ENCODE measurements at places on chromosomes 2 and 18.
A peak's percentile ranks its signal among the peaks of the same experiment; 100 is the strongest.

GRCh38 chr2:71226096-71226964, 573 bp downstream of the PAIP2B start:
- DNase-seq = peak; percentile 62

DNA sequence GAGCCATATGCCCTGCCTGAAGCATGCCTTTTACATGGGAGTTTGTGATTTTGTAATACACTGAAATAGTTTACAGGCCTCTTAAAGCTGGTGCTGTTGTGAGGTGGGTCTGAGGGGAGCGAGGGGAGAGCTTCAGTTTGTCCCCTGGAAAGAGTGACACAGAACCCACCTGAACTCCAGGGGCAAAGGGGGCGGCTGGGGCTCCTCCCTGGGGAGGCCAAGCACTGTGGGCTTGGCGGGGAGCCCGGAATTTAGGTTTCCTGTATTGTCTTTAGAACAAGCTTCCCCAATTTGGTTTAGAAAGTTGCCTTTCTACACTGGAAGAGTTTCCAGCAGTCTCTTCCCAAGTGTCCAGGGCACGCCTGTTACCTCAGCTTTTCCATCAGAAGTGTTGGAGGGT, 75.7 kb downstream of the VAPA start:
- DNase-seq = no peak

DNA sequence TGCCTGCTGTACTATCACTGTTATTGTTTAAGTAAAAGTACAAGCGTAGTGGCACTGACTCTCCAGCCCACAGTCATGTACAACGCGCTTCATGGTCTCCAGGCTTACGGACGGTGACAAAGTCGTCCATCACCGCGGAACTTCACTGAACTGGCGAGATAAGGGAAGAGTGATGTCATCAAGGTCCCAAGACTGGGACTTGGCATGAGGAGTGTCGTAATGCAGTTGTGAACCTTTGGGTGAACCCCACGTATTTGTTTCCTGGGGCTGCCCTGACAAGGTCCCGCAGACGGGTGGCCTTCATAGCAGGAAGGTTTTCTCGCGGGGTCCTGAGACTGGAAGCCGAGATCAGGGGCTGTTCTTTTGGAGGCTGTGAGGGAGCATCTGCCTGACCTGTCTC, 17.3 kb downstream of the NFATC1 start:
- DNase-seq = no peak

DNA sequence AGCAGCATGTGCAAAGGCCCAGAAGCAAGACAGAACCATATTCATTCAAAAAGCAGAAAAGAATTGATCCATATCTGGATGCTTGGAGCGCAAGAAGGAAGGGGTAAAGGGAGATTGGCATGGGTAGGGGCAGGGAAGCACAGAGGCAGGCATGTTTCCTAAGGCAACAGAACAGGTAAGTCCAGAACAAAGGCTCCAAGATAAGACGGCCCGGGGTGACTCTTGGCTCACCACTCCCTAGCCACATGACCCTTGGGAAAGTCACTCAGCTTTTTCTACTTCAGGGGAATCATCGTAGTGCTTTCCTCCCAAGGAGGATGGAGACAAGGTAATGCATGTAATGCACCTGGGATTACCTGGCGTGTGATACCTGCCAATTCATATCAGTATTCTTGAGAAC, 37.7 kb upstream of the ST3GAL5 start:
- no peak for DNase-seq

GRCh38 chr2:216553093-216553478, 54.4 kb downstream of the RPL37A start:
- peak; percentile 33 for DNase-seq

DNA sequence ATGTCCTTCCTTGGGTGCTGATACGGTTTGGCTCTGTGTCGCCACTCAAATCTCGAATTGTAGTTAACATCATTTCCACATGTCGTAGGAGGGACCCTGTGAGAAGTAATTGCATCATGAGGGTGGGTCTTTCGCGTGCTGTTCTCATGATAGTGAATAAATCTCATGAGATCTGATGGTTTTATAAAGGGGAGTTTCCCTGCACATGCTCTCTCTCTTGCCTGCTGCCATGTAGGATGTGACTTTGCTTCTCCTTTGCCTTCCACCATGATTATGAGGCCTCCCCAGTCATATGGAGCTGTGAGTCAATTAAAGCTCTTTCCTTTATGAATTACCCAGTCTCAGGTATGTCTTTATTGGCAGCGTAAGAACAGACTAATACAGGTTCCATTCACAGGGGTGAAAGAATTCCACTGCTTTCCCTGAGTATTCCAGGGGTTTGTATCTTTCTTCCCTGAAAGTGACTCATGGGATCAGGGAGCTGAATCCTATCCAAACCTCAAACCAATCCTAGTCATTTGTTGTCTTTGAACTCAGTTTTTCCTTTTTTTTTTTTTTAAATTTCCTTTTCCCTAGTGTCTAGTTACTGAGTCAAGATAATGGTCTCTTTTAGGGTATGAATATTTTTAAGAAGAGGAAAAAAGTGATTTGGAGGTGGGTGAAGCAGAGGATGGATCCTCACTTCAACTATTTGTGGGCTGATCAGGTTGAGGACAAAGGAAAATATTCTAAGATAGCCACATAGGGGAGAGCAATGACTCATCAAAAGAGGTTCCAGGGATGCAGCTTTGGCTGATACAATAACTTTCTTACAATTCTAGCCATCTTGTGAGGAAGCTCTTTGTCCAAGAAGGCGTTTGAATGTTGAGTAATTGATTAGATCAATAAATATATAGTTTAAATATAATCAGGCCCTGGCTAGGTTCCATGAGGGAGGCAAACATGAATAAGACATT, 19.5 kb upstream of the KCNE4 start:
- no peak for DNase-seq

- DNase-seq = no peak
These were observed 31.9 kb upstream of the SNED1 start for GRCh38 chr2:240966457-240966905.

DNA sequence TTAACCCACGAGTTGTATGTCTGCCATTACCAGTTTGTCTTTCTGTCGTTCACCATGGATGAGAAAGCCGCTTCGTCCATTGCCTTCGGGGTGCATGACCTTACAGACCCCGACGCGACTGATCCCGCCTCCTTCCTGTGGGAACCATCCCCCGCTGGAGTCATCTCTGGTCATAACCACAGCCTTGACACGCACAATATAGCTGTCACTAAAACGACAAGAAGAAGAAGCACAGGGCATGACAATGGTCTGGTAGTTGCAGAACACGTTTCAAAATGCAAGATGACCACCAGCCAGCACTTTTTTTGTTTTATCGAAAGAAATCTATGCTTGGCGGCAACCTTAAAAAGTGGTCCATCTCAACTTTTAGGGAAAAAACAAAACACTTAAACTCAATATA, 87.7 kb downstream of the SPRED2 start:
- peak; percentile 20 for DNase-seq

GRCh38 chr2:218368150-218368528, 11.5 kb downstream of the CATIP start:
- no peak for DNase-seq

DNA sequence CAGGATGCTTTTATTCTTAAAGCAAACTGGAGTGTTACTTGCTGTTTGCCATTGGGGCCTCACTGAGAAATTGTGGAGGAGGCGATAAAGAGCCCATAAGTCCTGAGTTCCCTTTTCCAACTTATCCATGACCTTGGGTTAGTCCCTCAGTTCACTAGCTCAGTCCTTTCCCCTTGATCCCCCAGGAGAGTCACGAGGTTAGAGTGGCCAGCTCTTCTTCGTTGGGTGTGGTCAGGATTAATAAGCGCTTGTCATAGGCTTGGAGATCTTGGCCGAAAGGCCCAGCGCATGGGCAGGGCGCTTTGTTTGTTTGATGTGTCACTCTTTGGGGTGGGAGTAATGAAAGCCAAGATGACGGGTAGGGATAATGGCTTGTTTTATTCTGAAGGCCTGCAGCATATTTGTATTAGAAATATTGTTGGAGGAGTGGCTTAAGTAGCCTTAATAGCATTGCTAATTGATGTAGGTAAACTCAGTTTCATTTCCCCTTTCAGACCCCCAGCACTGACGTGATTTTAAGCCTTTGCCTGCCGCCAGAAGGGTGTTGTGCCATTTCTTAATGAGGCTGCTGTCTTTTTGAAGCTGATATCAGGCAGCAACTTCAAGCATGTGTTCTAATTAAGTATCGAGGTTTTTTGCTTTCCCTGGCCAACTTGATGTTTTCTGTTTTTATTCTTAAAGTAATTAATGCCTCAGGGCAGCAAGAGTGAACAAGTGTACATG, 15.7 kb downstream of the GRHL1 start:
- no peak for DNase-seq

DNA sequence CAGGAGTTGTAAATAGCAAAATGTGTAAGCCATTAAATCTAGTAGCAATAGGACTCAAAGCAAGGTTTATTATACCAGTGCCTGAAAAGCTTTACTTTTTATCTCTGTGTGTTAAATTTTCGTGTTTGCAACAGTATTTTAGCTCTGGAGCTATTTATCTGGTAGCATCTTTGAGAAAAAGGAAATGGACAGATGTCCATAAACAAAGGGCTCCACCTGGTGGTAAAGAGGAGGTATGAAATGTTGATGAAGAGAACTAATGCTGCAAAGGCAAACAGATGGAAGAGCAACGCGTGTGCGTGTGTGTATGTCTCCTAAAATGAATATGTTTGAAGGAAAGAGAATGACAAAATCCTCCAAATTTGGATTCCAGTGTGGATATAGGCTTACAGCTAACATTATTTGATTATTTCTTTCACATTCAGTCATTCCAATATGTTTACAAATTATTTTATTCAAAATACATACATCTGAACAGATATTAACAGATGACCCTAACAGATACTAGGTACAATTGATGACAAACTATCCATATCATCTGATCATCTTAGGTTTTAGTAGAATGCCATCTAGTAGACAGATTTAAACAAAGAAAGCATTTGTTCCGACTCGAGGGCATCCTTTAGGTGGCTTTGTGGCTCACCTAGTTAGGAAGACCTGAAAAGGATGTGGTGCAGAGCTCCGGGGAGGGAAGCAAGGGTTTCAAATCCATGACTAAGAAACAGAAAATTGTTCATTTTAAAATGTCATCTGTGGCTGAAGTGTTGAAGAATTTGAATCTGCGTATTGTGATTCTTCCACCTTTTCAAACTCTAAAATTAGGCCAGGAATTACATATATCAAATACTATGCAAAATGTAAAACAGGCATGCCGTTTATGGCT, 383.3 kb downstream of the MTX2 start:
- peak; percentile 79 for DNase-seq

DNA sequence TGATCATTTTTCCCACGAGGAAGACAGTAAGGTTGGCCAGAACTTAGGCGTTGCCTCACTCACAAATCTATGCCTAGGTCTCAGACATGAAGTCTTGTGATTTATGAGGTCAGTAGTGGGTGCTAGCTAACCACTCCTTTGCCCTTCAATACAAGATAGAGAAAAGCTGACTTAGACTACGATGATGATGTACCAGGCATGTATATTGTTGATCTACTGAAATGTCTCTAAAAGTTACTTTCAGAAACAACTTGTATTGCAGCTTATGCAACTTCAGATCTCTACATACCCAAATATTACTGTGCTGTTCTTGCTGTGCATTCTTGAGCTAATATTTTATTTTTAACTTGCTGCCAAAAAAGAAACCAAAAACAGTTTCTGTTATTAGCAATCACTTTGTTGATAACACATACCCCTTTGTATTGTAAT, 30.6 kb downstream of the MAPRE2 start:
- no peak for DNase-seq

- DNase-seq = no peak
These were observed 693.1 kb downstream of the ERBB4 start for GRCh38 chr2:211845338-211846035.

- DNase-seq = no peak
These were observed 24.1 kb downstream of the SLC40A1 start for GRCh38 chr2:189556526-189556925.

GRCh38 chr2:124804014-124804940, 779.2 kb downstream of the CNTNAP5 start:
- peak; percentile 81 for DNase-seq

DNA sequence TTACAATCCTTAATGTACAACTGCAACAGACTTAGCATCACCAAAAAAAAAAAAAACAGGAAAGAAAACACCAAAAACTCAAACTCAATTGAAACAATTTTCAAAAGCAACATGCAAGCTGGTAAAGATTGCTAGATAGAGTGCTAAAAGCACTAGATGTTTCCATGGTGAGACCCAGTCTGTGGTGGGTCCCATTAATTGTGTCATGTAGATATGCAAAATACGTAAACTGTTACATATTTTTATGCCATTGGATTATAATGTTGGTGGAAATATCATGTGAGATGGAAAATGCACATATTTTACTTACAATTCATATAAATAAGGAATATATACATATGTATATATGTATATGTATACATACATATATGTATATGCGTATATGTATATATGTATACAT, 30.5 kb downstream of the CSRNP3 start:
- no peak for DNase-seq

- DNase-seq = no peak
These were observed 21.2 kb upstream of the MAP3K20 start for GRCh38 chr2:173054466-173054865.

GRCh38 chr2:142734231-142734630, 143.2 kb upstream of the KYNU start:
- no peak for DNase-seq

DNA sequence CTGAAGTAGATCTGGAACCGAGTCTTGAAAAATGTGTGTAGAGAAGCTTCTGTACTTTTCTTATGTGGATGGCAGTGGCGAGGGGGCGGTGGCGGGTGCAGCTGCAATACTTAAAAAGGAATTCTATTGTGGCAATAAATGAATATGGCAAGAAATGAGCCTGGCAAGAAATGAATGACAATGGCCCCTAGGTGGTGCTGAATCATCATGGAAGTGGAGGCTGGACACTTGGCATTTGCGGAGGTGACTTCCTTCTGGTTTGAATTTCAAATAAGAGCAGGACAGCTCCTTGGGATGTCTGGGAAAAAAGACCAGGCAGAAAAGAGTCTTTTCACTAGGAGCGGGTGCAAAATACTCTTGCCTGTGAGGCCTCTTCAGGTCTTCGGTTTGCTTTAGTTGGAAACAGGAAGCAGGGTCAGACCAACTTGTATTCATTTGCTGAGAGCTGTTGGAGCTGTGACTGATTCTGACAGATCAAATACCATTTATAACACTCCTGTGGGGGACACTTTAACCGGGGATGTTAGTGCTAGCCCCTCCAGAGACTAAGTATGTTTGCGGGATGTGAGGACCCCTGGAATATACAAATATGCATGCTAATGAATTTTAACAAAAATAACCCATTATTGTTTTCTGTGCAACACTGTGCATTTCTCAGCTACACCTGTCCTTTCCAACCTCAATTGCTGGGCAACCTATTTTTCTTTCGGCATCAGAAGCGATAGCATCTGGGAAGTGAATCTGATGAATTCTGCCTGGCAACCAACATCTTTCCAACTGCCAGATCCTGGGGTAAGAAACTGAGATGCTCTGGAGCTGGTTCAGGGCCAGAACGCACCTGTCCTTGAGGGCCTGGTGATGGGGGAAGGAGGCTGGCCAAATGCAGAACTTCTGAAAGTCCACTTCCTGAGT, 35.4 kb downstream of the FASTKD2 start:
- peak; percentile 89 for DNase-seq
